Uterus (tissue), 4 donors: ENCODE measurements at places on chromosomes 13 and 19. TPM values are rescaled to one million over a fixed set of nuclear protein-coding genes. Genes with fewer than 3 reads are reported as not detected.

The CYSLTR2 gene
- total RNA-seq: 0.59 TPM

The A1BG gene
- total RNA-seq: 2.8 TPM

The NTF4 gene
- 2.2 TPM for total RNA-seq

The HNRNPM gene
- 50.3 TPM for total RNA-seq

The FXYD7 gene
- total RNA-seq: not detected

The TPGS1 gene
- 33.0 TPM for total RNA-seq

The MCEMP1 gene
- total RNA-seq: 0.67 TPM

The COL5A3 gene
- total RNA-seq: 43.3 TPM

DNA sequence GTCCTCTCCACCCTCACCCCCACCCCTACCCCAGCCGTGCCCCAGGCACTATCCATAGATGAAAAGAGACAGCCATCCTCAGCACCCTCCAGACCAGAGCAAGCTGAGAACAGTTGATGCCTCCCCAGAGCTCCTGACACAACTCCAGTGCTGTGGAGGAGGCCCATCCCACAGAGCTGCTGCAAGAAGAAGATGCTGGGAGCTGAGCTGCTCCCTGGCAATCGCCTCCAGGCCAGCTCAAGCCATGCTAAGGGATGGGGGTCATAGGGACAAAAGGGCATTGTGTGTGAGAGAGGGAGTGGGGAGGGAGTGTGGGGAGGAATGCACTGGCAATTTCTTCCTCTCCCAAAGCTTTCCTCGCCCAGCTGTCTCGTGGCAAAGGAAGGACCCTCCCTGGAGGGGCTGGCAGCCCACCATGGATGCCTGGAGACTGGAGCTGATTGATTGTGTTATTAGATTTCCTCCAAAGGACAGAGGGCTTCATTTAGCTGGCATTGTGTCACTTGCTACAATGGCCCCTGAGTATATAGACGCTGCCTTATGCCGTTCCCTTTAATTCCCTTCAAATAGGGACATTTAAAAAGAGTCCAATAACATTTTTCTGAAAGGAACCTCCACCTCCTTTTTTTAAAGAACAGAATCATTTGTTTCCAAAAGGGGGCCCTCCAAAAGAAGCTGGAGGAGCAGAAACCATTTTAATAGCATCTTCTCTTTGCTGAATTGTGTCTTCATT lies 476.4 kb downstream of the FOXO1 start:
- DNase-seq: no peak

GRCh38 chr19:31350033-31350692 lies 927 bp upstream of the TSHZ3 start:
- DNase-seq: peak; percentile 68

- no peak for DNase-seq
Measured at GRCh38 chr13:39887387-39887786, 231.9 kb downstream of the COG6 start.

DNA sequence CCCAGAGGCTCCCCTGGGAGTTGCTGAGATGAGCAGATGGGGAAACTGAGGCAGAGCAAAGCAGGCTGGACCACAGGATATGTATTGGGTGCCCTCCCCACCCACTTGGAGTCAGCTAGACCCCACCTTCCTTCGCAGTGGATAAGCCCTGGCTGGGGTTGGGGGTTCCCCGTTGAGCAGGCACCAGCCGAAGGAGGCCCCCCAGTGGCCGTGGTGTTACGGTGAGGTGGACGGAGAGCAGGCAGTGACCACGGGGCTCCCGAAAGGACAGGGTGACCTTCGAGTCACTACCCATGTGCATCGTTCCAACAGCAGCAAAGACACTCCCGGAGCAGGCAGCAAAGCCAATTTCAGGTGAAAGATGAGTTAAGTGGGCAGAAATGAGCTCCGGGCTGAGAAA lies 62.4 kb upstream of the ADGRE5 start:
- no peak for DNase-seq

GRCh38 chr13:60654415-60654814 lies 257.4 kb downstream of the TDRD3 start:
- peak; percentile 22 for DNase-seq

DNA sequence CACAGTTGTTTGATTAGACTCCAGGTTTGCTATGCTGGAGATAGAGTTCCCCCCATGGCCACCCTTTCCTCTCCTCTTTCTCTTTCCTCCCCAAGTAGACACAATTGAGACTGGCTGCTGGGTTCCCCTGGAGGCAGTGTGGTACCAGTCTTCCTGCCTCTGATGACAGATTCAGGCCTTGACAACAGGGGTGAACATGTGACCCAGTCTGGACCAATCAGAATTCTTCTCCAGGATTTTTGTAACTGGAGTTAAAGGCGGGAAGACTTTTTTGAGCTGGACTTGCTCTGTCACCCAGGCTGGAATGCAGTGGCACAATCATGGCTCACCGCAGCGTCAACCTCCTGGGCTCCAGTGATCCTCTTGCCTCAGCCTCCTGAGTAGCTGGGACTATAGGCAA lies 48.7 kb downstream of the CCNE1 start:
- DNase-seq: no peak

- no peak for DNase-seq
Measured at GRCh38 chr19:49894879-49895565, 1.7 kb downstream of the IL4I1 start.

GRCh38 chr13:31385540-31385939 lies 185.8 kb downstream of the B3GLCT start:
- DNase-seq: no peak

- DNase-seq: no peak
Measured at GRCh38 chr19:15286688-15287365, 45.5 kb downstream of the BRD4 start.

DNA sequence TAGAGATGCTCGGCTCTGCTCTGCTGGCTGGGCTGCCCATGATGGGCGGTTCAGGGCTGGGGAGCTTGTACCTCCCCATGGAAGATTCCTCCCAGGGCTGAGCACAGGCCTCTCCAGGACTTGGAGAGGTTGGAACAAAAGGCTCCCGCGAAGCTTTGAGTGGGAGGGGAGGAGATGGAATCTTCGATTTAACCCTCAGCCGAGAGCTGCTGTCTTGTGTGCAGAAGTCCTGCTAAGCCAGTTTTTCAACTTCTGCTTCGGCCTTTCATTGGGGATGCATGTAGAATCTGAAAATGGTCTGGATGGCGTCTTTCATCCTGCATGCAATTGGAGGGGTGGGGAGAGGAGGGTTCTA lies 163.3 kb downstream of the KDM4B start:
- no peak for DNase-seq

- DNase-seq: no peak
Measured at GRCh38 chr13:33258808-33259193, 26.8 kb downstream of the STARD13 start.

DNA sequence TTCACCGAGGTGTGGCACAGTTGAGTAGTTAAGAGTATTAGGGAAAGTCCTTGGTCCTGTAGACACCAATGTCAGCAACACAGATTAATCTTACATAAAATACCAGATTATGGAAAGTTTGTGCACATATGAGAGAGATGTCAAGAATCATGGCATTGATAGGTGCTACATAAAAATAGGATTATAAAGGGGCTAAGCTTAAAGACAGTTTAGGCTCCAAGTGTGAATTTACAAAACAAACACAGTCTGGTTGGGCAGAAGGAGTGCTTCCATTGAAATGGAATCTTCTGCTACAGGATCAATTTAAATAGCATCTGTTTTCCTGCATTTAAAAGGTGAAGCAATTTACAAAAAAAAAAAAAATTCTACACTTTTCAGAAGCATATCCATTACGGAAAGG lies 292.9 kb downstream of the DNAJC15 start:
- DNase-seq: no peak

GRCh38 chr19:982567-983170 lies 1.5 kb upstream of the WDR18 start:
- DNase-seq: peak; percentile 78

DNA sequence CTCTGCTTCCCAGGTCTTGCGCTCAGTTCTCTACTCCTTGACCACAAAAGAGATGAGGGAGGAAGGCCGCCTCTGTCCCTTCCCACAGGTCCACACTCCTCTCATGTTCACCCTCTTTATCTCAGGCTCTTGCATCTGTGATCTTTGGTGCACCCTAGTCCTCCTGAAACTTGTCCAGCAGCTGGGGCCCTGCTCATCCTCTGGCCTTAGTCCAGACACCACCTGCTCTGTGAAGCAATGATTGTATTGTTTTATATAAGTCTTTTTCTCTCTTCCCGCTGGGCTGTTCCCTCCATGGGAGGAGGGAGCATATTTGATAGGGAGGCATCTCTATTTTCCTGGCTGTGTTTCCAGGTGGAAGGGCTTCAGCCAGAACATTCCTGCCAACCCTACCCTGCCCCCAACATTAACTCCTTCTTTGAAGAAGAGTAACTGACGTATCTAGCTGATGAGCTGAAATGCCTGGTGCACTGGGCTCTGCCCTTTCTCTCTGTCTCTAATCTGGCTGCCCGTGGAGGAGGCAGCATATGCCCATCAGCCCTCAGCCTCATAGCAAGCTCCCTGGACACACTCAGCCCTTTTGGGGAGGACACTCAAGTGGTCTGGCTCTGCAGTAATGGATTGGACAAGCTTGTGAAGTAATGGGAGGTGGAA lies 38.2 kb upstream of the SIAH3 start:
- DNase-seq: no peak

GRCh38 chr19:4455719-4456475 lies 1.7 kb downstream of the UBXN6 start:
- peak; percentile 88 for DNase-seq
